Substantia nigra (tissue), 51 donors: ENCODE measurements at places on chromosomes 7 and 10.

- DNase-seq, result no peak
These were observed 323.0 kb upstream of the AOAH start for GRCh38 chr7:37047260-37047659.

DNA sequence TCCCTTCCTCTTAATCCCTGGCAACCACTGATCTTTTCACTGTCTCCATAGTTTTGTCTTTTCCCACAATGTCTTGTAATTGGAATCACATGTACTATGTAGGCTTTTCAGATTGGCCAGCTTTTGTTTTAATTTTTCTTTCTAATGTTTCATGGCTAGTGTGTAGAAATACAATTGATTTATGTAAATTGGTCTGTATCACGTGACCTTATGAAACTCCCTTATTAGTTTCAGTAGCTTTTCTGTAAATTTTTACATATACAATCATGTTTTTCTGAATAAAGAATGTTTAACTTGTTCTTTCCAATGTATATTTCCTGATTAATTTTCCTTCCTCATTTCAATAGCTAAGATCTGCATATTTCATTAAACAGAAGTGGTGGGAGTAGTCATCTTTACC lies 319.3 kb downstream of the MDFIC start:
- no peak for DNase-seq

DNA sequence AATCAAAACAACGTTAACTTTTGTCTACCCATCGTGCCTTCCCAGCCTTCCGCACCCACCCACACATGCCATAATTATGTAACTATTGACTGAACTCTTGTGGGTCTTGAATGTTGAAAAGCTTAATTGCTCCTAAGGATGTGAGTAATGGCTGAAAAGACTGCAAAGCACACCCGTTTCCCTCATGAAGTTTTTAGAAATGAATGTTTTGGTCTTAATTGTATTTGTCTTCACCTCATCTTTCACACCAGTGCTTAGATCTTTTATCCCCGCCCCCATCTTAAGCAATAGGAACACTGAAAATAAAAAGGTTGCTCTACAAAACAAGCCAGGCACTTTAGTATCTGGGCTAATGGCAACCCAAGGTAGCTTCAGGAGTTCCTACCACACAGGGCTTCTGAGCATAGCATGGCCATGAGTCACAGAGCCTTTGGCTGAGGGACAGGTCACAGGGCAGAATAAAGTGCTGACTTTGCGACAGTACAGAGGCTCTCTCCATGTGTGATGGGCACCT lies 690.5 kb downstream of the PARD3 start:
- DNase-seq, result no peak

DNA sequence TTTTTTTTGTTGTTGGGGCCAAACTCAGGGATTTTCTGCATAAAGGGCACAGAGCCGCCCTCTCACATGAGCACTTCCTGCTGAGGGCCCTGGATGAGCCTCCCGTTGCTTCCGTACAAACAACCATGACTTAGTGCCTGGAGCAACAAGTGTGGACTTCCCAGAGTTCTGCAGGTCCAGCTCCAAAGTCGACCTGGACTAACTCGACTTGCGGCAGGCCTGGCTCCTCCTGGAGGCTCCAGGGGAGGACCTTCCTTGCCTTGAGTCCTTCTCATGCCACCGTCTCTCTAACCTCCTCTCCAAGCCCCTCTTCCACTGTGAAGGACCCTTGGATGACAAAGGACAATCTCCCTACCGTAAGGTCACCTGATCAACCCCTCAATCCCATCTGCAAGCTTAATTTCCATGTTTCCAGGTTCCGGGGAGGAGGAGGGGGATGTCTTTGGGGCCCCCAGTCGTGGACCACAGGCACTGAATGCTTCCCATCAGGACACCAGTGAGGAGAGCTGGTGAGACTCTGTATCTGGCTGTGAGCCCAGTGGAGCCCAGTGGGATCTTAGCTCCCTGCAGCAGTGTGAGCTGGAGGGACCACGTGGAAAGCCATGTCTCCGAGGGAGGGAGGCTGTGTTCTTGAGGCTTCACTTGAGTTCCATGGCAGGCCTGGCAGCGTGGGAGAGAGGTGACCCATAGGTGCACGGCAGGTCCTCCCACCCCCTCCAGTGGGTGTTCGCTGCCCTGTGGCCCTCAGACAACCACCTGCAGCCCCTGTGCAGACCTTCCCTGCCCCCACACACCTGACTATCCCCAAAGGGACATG lies 199.5 kb upstream of the PPP2R2D start:
- DNase-seq, result no peak

DNA sequence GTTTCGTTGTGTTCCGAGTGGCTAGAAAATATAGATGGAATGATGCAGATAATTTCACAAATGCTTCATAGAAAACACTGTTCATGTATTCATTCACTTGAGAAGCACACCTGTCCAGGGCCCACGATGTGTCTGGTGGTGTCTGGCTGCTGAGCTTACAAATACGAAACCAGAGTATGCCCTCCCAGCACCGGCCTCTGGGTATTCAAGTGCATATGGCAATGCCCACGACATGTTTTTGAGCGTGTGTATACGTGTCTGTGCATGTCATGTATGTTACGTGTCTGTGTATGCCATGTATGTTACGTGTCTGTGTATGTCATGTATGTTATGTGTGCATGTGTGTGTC lies 37.9 kb downstream of the IL2RA start:
- no peak for DNase-seq

GRCh38 chr7:45098983-45099839 lies 10.4 kb upstream of the NACAD start:
- DNase-seq, result no peak

- DNase-seq, result no peak
These were observed 11.6 kb upstream of the KAT6B start for GRCh38 chr10:74814797-74815196.

GRCh38 chr7:55409482-55410225 lies 44.5 kb downstream of the LANCL2 start:
- DNase-seq, result no peak
